ENCODE measurements at places on chromosomes 12 and 14.

GRCh38 chr14:87108726-87109125 lies 884.3 kb downstream of the GALC start:
- DNase-seq, result no peak

DNA sequence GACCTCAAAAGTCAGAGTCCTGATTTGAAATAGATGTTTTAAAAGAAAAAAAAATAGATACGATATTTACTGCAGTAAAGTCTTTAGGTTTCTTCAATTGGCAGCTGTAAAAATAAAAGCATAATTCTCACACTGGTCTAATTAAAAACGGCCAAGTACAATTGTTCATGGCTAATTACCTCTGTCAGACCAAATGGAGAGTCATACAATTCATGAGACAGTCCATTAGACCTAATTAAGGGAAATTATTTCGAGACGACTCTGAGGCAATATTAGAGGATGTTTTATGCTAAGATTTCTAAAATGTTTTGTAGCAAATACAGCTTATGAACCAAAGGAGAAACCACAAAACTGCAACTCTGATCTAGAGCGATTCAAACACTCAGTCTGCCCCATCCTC lies 131.3 kb downstream of the PHLDA1 start:
- DNase-seq, result no peak

GRCh38 chr14:96497087-96497486 lies 5.1 kb upstream of the PAPOLA start:
- no peak for DNase-seq

GRCh38 chr14:67522270-67522669 lies 10.8 kb upstream of the PLEKHH1 start:
- DNase-seq, result no peak

DNA sequence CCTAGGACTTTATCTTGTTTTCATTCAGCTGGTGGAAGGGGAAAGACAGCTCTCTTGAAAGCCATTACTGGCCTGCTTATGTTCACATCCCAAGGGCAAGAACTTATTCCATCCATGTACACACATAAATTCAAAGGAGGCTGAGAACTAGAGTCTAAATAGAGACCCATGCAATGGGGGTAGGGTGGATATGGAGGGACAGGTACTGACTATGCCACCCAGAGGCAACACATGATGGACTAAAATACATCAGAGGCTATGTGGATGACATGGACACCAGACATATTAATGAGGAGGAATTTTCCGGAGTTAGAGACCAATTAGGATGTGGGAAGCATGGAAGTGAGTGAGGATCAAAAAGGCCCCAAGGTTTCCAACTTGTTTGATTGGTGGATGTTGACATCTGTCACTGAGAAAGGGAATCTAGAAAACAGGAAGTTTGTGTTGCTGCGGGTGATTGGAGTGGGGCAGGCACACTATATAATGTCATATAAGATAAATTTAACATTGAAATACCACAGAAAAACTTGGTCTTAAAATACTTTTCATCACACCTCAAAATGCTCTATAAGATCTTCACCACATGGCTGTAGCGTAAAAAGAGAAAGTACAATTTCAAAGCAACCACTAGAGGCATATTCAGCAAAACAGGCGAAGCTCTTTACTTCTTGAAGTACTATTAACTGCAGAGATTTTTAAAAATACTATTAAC lies 130.4 kb downstream of the GRIP1 start:
- DNase-seq, result no peak

DNA sequence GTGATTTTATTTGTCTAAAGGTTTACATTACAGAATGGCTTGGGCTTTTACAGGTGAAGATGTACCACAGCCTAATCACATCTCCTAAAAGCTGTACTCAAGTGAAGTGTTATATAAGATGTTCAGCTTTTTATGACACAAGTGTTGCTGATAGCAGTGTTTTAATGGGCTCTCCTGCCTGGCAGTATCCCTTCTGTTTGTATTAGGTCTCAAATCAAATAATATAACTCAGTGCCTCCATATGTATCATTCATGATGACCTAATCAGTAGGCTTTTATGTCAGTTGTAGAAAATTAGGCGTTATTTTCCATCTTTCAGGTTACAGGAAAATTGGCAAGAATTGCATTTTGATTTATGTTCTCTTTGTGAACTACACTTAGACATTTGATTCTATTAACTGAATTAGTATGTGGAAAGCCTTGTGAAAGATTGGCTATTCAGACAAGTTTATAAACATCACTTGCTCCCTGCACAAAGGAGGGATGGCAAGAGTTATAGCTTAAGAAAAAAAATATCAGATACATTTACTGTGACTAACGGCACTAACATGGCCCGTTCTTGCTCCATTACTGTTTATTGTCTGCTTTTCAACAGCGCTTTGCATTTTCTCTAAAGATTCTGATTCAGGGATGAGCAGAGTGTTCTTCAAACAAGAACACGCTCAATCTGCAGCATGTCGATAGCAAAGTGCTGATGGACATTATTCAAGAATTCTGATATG lies 143.7 kb upstream of the DIO2 start:
- DNase-seq, result no peak
